ENCODE measurements at places on chromosomes 7 and 10.

DNA sequence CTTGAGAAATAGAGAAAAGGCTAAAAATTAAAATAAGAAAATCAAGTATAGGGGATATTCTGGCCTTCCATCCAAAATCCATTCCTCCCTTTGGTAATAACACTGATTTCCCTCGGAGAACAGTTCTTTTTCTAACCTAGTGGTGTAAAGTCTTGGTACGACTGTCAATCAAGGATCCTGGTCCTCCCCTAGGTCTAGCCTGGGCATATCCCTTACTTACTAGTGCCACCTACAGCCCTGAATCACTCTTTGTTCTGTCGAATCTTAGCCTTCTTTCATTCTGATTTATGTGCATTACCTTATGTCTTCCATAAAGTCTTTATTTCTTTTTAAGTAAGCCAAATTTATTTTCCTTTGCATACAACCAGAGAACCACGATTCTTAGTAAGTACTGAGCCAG, 298.7 kb upstream of the LRRTM3 start:
- no peak for DNase-seq

DNA sequence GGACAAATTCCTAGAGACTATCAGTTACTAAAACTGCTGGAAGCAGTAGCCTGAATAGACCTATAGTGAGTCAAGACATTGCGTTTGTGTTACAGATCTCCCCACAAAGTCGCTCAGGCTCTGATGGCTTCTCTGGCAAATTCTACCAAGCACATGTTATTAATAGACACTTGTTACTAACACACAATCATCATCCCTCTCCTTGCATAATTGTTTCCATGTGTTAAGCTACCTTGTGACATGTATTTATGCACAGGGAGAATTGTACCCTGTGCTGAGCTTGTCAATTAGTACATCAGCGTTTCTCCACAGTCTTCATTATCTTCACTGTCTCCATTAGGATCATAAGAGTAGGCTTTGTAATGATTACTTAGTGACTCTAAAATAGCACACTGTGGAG, 31.2 kb downstream of the DYNC2I1 start:
- no peak for DNase-seq

- DNase-seq: no peak
Observed at GRCh38 chr10:132133005-132133404, 53.7 kb upstream of the DPYSL4 start.

- no peak for DNase-seq
Observed at GRCh38 chr7:26007510-26007909, 144.5 kb upstream of the NFE2L3 start.

DNA sequence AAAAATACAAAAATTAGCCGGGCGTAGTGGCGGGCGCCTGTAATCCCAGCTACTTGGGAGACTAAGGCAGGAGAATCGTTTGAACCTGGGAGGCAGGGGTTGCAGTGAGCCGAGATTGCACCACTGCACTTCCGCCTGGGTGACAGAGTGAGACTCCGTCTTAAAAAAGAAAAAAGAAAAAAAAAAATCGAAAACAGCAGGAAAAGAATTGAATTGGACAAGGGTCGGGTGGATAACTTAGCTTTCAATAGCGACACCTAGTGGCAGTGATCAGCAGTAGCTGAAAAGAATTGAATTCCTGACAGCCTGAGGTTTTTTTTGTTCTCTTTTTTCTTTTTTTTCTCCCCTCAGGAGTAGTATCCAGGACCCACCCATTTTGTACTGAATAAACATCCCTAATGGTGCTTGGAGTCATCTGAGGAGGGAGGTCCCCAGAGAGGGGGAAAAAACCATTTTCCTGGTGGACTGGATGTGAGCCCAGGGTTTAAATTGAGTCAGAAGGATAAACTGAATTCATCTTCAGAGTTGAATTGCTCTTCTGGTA, 55.1 kb downstream of the CYCS start:
- no peak for DNase-seq

DNA sequence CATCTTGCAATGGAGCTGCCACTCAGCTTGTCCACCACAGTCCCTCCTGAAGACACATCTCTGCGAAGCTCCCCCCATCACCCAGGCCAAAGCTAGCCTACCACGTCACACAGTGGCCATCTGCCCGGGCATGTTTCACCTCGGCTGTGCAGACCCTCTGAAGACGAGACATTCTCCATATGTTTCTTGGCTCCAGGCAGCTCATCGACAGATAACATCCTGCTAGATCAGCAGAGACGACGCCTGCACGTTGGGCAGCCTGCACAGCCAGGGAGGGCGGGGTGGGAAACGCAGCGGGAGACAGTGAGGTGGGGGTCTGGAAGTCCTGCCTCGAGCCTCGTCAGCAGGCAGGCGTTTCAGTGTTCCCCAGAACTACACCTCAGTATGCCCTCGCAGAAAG, 53.0 kb downstream of the PTPRN2 start:
- DNase-seq: no peak

DNA sequence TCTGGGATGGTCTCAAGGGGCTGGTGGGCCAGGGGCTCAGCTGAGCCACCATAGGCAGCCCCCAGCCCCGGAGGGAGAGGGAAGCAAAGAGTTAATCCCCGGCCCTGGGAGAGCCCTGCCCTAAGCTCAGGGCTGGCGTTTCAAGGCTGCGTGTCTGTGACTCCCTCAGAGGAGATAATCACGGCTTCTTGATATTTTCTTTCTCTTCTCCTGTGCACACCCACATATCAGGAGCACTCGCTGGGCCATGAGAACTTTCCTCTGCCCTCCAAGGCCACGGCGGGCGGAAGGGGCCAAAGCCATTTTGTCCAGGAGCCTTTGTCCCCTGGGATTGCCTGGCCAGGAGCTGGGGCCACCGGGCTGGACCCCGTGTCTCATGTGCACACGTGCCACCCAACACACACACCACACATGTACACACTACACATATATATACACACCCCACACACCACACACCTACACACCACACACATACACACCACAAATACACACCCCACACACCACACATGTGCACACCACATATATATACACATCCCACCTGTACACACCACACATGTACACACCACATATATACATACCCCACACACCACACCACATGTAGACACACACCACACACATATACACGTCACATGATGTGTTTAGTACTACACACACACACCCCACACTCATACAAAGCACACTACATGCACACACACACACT, 16.9 kb downstream of the VENTX start:
- no peak for DNase-seq

GRCh38 chr7:19089378-19089777, 28.1 kb downstream of the TWIST1 start:
- no peak for DNase-seq

DNA sequence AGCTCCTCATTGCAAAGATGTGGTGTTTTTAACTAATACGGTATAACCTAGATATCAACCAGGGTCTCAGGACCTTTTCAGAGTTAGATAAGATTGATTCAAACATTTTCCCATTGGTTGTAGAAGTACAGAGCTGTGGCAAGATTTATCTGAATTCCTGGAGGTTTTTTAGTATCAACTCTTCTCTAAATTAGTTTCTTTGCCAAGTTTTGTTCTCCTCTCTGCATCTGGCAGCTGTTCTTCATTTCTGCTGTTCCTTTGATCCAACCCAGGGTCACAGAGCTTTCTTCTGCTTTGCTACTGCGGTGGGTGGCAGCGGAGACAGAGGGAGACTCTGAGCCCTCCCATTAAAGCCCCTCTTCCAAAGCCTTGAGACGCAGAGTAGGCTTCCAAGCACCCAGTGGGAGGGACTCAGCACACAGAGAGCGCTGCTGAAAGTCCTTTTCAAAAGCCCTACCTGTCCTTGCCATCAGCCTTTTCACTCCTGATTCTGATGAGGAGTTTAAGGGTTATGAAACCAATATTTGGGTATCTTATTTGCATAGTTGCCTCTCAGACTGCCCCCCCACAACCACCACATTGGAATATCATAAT, 146.3 kb upstream of the EEPD1 start:
- DNase-seq: no peak

DNA sequence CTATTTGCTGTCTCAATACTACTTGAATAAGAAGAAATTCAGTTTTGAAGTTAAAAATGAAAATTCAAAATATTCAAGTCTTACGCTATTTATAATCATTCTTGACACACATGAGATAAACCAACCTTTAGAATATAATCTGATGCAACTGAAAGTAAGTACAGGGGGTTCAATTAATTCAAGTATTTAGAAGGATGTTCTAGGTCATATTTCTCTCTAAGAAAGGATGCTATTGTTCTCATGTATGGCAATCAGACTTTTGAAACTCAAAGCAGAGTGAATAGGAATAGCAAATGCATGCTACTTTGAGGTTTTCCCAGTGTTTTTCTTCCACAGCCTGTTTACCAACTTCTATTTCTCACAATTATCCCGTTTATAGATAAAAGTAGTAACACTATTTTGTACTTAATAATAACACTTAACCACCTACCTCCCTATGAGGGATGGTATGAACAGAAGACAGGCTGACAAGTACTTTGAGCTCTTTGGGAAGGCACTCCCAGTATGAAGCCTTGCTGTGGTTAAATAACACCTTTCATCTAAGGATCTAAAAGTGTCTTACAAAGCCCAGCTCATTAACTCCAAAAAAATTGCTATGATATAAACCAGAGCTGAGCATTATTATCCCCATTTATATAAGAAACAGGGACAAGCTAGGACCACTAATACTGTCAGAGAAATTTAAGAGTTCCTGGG, 18.0 kb upstream of the SPOCK2 start:
- no peak for DNase-seq

- DNase-seq: no peak
Observed at GRCh38 chr10:49299816-49300139, 808 bp downstream of the C10orf71 start.

- no peak for DNase-seq
Observed at GRCh38 chr7:29484280-29484679, 79.4 kb upstream of the PRR15 start.

GRCh38 chr7:129969881-129970446, 17.2 kb upstream of the UBE2H start:
- DNase-seq: no peak

GRCh38 chr7:47183862-47184590, 397.9 kb downstream of the TNS3 start:
- no peak for DNase-seq

- no peak for DNase-seq
Observed at GRCh38 chr10:76885816-76886215, 751.8 kb downstream of the KCNMA1 start.

DNA sequence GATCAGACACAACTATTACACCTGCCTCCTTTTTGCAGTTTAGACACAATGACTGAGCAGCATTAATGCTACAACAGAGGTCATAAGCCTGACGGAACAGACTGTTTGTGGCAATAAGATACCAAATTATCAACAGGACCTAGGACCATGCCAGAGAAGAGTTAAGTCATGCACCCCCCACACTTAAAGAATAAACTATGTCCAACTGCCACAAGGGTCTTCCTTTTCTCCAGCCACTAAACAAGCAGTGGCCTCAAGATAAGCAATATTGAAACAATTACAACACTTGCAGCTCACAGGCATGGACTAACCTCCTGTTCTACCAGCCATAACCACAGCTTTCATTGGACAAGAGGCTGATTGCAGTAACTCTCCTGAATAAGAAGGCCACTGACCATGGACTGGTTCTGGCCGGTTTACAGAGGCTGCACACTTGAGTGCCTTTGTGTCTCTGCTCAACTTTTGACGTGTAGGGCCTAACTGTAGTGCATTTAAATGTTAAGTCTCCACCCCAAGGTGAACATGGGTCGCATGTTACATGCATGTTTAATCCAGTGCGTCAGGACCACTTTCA, 104.4 kb downstream of the STRA8 start:
- DNase-seq: no peak

DNA sequence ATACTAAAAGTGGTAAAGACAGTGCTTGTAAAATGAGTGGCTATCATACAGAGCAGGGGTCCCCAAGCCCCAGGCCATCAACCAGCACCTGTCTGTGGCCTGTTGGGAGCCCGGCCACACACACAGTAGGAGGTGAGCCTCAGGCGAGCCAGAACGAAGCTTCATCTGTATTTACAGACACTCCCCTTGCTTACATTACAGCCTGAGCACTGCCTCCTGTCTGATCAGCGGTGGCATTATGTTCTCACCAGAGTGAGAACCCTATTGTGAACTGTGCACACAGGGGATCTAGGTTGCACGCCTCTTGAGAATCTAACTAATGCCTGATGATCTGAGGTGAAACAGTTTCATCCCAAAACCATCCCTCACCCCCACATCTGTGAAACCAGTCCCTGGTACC, 58.7 kb downstream of the ITGA8 start:
- DNase-seq: no peak

GRCh38 chr7:33509206-33509605, 379.8 kb downstream of the BBS9 start:
- DNase-seq: no peak

GRCh38 chr7:90173127-90173844, 19.0 kb downstream of the STEAP1 start:
- DNase-seq: no peak

DNA sequence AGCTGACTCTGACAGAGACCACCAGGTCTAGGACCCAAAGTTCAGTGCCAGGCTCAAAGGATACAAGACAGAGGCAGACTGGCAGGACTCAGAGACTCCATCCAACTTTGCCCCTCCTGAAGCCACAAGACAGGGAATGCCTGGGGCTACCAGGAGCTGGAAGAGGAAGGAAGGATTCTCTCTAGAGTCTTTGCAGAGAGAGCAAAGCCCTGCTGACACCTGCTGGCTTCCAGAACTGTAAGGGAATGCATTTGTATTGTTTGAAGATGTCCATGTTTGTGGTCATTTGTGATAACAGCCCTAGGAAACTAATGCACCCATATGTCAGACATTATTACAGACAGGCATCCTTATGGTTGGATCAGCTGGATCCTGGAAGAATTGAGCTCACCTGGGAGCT, 132.3 kb upstream of the C7orf33 start:
- no peak for DNase-seq

DNA sequence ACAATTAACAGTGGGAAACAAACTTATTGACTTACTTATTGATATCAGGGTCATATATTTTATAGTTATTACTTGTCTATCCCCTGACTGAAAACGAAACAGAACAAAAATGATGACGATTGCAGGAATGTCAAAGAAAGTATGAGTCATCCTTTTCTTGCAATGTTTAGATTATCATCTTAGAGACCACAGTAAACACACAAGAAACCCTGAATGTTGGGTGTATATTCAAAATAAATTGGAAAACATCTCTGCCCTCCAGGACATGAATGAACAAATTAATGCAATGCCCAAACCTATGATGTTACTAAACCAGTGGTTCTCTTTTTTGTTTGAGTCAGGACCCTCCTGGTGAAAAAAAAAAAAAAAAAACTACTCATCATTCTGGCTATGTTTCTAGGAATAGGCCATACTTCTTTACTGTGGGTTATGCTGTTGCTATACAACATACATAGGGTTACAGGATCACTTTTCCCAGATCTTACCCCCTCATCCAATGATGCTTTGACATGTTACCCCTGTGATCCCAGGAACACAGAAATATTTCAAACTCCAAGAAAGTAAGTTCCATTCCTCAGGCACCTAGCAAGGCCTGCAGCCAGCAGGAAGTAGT, 623.4 kb upstream of the IGFBP3 start:
- DNase-seq: no peak

GRCh38 chr7:17986851-17987250, 40.8 kb downstream of the PRPS1L1 start:
- no peak for DNase-seq

- no peak for DNase-seq
Observed at GRCh38 chr10:22053048-22053447, 49.5 kb upstream of the DNAJC1 start.
